ENCODE measurements at places on chromosomes 13 and 19.
A peak's percentile ranks its signal among the peaks of the same experiment; 100 is the strongest.

- DNase-seq: no peak
These were observed 140 bp downstream of the PLEKHJ1 start for GRCh38 chr19:2236064-2236313.

DNA sequence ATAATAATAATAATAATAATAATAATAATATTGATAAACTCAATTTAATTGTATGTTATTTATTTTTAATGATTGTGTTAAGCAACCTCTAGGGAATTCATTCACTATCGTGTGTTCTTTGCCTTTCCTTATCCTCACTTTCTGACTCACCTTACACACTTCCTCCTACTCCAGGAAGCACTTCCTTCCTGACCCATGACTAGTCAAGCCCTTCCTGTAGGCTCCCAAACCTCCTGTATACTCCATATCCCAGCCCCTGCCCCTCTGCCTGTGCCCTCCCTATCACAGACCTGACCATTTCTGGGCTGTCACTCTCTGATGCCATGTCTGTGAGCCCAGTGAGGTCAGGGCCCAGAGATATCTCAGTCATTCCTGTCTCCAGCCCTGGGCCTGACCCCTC, 7.6 kb downstream of the LGALS4 start:
- DNase-seq: no peak

DNA sequence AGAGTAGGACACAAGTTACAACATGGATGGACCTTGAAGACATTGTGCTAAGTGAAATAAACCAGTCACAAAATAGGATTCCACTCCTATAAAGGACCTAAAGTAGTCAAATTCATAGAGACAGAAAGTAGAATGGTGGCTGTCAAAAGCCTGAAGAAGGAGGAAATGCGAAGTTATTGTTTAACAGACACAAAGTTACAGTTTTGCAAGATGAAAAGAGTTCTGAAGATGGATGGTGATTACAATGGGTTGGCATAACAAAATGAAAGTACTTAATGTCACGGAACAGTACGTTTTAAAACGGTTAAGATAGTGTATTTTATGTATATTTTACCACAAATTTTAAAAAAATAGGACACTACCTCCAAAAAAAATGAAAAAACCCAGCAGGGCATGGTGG, 34.8 kb downstream of the FOXO1 start:
- no peak for DNase-seq

DNA sequence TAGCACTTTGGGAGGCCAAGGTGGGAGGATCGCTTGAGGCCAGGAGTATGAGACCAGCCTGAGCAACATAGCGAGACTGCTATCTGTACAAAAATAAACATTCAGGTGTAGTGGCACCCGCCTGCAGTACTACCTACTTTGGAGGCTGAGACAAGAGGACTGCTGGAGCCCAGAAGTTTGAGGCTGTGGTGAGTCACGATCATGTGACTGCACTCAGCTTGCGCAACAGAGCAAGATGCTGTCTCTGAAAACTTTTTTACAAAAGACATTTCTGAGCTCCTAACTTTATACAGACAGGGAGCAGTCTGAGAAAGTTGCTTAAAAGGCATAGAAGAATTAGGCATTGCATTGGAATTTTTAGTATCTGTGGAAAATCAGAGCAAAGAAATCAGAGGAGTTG, 10.4 kb upstream of the TBC1D4 start:
- DNase-seq: no peak

GRCh38 chr19:50362656-50363424, 2.6 kb downstream of the NAPSA start:
- DNase-seq: no peak

DNA sequence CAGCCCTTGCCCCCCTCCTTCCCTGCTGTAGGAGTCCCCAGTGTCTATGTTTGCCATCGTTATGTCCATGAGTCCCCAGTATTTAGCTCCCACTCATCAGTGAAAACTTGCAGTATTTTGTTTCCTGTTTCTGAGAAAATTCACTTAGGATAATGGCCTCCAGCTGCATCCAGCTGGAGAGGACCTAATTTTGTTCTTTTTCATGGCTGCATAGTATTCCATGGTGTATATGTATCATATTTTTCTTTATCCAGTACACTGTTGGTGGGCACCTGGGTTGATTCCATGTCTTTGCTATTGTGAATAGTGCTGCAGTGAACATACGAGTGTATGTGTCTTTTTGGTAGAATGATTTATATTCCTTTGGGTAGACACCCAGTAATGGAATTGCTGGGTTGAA, 18.0 kb upstream of the POP4 start:
- no peak for DNase-seq

GRCh38 chr19:4533334-4533733, 1.7 kb downstream of the PLIN5 start:
- no peak for DNase-seq

GRCh38 chr13:111859354-111860230, 207.4 kb upstream of the SOX1 start:
- DNase-seq: no peak

DNA sequence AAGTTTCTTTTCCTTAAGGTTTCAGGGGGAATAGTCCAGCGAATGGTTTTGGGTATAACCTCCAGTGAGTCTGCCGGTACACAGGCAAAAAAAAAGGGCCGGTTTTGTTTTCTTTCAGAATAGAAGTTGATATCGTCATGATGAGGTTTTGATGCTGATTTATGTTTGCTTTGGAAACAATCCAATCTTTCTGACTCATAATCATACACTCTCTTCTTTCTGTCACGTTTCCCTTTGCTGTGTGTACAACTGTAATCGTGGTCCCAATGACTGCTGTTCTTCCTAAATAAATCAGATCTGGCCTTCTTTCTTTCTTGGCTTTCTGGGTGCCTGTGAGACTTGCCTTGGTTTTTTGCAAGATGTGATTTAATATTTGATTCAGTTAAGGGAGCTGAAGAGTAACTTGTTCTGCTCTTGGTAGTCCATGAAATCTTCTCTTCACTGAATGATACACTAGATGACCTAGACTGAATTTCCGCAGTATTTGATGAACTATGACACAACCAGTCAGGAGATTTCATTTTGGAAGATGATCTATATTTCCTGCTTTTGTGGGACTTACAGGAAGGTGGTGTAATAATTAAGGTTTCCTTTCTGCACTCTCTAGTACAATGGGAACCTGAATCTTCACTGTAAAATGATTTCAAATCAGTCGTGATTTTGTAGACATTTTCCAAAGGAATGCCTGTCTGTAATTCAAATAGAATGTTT, 34.9 kb upstream of the METTL21C start:
- DNase-seq: no peak

DNA sequence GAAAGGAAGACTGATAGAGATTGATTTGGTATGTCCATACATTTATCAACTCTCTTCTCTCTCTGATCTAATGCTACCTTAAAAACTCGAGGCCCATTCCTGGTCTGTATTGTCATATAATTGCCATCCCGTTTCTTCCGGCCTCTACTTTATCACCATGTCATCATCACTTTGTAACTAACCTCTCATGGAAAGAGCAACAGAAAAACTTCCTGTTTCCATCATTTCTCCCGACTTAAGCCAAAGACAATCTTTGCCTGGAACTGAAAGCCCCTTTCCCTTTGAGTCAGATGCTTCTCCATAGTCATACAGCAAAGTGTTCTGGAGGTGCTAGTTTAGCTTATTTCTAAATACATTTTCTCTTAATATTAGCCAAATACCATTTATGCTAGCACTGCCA, 2.8 kb upstream of the STOML3 start:
- no peak for DNase-seq

GRCh38 chr19:42022616-42023015, 28.6 kb upstream of the ATP1A3 start:
- DNase-seq: no peak

GRCh38 chr19:7874897-7875273, 695 bp upstream of the PRR36 start:
- DNase-seq: no peak

DNA sequence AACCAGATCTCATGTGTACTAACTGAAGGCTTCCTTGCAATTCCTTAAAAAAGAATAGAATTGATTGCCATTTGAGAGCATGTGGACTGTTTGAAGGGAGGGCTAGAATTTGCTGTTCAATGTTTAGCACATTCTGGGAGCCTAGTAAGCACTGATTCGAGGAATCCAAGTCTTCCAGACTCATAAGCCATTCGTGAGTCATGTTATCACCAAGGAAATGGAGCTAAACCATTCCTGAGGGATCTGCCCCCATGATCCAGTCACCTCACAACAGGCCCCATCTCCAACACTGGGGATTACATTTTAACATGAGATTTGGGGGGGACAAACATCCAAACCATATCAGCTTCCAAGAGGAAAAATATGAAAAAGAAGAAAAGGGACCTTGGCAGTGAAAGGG, 276.4 kb downstream of the KCNRG start:
- DNase-seq: no peak

GRCh38 chr13:27857282-27857681, 62.5 kb upstream of the PDX1 start:
- DNase-seq: no peak

DNA sequence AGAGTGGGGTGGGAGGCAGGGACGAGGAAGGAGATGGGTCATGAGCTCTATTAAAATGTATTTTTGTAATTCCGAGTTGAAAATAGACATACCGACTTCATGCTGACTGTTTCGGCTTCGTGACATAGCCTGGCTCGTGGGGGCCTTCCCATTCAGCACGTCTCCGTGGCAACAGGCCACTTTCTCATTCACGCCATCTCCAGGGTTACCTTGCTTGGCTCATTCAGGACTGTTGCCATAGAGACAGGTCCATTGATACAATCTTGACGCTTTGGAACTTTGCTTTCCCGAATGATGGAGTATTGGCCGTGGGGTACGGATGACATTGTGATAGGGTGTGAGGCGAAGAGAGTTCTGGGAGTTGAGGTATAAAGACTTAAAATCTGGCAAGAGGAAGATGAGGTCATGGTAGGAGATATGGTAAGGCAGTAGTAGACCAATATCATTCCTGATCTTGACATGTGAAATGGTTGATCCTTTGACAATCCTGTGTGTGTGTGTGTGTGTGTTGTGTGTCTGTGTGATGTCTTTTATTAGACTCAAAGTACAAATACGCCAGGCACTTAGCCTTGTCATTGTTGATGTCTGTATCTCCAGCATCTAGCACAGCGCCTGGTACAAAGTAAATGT, 97.3 kb downstream of the CACNA1A start:
- no peak for DNase-seq

DNA sequence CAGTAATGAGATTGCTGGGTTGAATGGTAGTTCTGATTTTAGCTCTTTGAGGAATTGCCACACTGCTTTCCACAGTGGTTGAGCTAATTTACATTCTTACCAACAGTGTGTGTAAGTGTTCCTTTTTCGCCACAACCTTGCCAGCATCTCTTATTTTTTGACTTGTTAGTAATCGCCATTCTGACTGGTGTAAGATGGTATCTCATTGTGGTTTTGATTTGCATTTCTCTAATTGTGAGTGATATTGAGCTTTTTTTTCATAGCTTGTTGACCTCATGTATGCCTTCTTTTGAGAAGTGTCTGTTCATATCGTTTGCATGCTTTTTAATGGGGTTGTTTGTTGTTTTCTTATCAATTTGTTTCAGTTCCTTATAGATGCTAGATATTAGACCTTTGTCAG, 245.0 kb downstream of the MTUS2 start:
- no peak for DNase-seq

- no peak for DNase-seq
These were observed 54.8 kb upstream of the TEX29 start for GRCh38 chr13:111265701-111266035.

- DNase-seq: peak; percentile 81
These were observed 105.6 kb downstream of the RAB20 start for GRCh38 chr13:110455941-110456340.

GRCh38 chr19:11479090-11479897, 1.6 kb downstream of the ELAVL3 start:
- DNase-seq: no peak

GRCh38 chr13:77359171-77359570, 32.3 kb upstream of the MYCBP2 start:
- DNase-seq: no peak

- no peak for DNase-seq
These were observed 137.5 kb downstream of the SLITRK6 start for GRCh38 chr13:85661675-85662074.

DNA sequence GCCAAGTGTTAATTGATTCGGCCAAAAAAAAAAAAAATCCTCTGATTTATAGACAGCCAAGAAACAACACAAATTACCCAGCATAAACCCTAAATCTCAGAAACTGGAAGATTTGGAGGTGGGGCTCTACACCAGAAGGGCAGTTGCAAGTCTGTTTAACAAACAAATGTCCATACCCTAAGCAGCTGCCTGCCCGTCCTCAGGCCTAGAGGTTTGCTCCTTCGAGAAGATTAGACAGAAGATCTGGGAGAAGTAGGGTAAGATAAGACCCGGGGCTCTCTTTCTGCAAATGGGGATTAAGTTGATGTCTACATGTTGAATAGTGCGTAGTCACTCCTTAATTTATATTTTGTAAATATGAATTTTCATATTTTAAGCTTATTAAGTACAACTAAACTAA, 3.4 kb upstream of the N4BP2L1 start:
- no peak for DNase-seq

DNA sequence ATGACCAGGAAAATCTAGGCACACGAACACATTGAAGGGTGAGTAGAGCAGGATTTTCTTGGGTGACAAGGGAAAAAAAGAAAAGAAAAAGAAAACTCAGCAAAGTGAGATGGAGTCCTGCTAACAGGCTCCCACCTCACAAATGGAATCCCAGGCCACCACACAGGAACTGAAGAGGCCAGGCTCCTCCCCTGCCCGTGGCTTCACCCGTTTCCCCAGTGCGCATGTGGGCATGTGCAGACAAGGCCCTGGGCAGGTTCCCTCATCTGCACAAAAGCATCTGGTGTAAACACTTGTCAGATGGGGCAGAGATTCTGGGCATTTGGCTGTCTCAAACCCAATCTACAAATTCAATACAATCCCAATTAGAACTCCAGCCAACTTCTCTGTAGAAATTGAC, 24.5 kb downstream of the CFAP97D2 start:
- DNase-seq: no peak

DNA sequence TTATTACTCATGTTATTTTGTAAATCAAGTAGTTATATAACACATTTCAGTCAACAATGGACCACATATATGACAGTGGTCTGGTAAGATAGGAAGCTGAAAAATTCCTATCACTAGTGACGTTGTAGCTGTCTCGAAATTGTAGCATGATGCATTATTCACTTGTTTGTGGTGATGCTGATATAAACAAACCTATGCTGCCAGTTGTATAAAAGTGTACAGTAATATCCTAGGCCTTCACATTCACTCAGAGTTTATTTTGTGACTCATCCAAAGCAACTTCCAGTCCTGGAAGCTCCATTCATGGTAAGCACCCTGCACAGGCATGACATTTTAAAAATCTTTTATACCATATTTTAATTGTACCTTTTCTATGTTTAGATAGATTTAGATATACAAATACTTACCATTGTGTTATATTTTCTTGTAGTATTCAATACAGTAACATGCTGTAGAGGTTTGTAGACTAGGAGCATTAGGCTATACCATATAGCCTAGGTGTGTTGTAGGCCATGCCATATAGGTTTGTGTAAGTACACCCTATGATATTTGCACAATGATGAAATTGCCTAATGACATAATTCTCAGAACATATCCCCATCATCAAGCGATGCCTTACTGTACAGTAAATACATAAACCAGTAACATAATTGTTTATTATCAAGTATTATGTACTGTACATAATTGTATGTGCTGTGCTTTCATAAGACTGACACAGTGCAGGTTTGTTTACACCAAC, 49.3 kb downstream of the IFT88 start:
- DNase-seq: no peak

- DNase-seq: peak; percentile 97
These were observed at the start of gene CCDC9 for GRCh38 chr19:47255879-47256692. CCDC9 (plus strand) TSS chr19:47256525; CDS start chr19:47258401, 1,876 bp downstream.

Measured in NCI-H187 (cell line).